ENCODE measurements at places on chromosomes 11 and 22.

GRCh38 chr11:127454856-127455255, 454.3 kb upstream of the KIRREL3 start:
- DNase-seq, result peak; percentile 34

GRCh38 chr11:134518616-134519389, 106.8 kb upstream of the B3GAT1 start:
- no peak for DNase-seq

DNA sequence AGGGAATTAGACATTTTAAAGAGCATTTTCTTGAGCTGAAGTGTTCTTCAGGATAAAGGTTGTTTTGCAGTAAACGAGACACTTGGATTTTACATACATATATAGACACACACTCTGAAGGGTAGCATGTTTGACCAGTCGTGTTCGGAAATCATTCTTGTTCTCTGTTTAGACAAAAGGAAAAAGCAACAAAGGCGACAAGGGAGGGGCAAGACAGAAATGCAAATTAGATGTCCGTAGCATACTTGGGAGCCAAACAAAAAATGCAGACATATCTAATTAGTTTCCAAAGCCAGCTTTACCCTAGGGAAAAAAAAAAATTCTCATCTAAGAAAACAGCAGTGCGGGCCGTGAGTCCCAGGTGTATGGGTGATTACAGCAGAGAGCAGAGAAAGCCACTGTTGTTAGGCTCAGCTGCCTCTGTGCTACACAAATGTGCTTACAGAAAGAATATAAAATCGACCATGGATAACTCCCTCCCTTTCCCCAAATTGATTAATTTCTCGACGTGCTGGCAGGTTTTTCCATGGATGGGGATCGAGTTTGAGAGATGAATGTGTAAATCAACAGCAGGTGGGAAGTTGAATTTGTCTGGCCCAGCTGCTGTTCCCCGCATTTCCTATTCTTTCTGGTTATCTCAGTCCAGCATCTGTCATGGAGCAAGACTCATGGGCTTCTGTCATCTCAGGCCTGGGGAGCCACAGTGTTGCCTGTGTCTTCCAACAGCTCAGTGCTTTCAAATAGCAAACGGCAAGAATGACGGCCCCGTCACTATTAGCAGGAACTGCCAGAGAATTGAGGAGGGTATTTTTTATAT, 176.5 kb upstream of the TTC12 start:
- no peak for DNase-seq

DNA sequence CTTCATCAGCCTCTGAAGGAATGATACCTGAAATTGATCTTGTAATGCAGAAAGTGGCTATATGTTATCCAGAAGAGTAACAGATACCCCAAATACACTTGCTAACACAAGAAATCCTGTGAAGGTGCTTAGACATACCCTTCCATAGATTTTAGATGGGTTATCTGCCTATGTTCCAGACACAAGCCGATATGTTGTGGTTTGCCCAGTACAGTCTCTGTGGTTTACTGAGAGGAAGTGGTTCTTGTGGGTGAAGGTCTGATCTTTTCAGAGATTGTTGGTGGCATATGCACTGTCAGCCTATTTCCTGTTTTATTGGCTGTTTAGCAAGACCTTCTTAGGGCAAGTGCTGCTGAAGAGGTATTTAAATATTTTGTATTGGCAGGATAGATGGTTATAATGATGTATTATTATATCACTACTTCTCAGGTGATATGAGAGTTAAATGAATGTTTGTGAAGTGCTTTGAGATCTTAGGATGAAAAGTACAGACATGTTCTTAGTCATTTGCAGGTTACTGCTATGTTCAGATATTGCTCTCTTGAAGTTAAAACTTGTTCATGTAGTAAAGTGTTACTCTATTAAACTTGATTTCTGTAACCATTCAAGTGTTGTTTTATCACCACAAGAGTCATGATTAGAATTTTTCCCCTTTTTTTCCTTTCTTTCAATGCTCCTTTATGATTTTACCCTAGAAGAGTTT, 8.2 kb downstream of the ARHGEF12 start:
- no peak for DNase-seq

- DNase-seq, result no peak
Measured at GRCh38 chr22:21587803-21588611, 20.5 kb downstream of the UBE2L3 start.

DNA sequence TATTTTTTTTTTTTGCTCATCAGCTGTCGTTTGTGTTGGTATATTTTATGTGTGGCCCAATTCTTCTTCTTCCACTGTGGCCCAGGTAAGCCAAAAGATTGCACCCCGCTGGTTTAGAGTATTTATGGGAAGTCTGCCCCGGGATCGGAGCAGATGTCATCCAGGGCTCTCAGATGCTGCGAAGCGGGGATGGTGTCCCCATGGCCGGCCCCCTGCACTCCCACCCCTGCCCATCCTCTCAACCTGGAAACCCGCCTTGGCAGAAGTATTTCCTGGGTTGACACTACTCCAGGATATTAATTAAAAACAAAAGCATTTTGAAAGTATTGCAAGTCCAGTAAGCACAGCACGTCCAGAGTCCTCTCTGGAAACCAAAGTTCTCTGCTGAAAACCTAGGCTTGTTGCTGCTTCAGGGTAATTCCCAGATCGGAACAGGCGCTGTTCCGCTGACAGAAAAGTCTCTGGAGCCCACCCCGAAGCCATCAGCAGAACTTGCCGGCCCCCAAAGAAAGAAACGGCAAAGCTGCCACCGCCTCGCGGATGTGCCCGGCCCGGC, 833 bp downstream of the SCUBE2 start:
- DNase-seq, result no peak

- no peak for DNase-seq
Measured at GRCh38 chr11:68996376-68997123, 15.8 kb upstream of the MRGPRD start.

DNA sequence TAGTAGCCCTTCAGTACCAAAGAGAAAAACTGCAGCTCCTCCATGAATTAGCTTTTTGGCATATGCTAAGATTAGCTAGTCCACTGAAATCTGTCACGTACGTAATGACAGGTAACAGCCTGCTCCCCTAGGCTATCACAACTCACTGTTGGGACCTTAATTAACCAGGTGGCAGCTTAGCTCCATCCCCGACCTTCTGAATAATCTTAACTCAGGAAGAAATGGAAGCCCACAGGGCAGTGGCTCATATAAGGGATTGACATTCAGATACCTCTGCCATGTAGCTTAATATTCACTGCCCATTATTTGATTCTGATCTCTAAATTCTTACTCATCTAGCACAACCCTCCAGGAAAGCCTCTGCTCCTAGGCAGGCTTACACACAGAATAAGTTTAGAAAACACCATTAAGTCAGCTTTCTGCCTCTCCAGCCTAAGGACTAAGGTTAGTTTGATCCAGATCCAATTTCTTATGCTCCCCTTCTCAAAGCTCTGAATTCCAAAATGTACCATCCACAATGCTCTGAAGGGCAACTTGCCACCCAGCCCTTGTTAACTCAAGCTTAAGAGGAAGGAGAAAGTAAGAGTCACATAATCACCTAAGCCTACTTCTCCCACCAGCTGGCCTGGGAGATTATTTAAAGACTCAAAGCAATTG, 5.0 kb downstream of the HSPA8 start:
- no peak for DNase-seq

DNA sequence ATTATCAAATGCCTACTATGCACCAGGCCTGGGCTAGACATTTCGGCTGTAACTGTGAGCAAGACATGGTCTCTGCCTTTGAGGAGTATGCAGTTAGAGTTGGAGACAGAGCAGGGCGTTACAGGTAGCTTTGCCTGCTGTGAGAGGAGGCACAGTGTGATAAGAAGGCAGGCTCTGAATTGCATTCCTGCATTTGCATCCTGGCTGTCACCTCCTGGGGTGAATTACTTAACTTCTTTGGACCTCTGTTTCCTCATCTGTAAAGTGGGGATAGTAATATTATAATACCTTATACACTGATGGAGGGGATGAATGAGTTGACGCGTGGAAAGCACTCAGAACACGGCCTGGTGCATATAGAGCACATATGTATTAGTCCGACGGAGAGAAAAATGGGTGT, 118.1 kb upstream of the ARHGAP20 start:
- DNase-seq, result no peak

Data from hepatocyte (in vitro differentiated cells).